NCI-H146 (cell line): ENCODE measurements at places on chromosomes 13 and 19.

DNA sequence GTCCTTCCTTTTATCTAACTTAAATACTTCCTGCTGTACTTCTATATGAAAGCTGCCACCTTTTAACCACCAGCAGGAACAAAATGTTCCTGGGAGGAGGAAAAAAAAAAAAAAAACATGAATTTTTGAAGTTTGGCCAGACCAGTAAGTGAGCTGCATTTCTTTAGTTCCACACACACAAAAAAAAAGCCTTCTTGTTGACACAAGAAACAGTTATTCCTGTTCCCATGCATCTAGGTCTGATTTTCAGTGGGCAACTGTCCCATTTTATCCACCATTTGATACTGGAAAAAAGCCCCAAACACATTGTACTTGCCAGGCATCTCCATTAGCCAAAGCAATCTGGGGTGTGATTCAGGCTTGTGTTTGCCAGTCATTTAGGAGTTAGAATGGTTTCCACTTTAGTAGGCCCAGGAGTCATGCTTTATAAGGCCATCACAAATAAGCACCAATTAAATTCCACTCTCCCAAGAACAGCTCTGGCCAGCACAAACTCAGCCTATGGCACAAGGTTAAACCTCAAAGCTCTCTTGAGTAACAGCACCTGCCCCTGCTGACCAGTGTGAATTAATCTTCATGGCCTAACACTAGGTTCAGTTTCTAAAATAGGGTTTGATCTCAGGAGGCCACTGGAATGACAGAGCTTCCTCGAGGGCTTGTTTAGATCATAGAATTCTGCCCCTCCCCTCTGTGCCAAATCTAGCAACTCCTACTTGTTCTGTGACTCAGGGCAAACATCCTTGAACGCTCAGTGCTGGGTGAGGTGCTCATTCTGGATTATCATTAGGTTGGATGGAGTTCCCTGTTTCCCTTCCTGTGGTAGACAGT lies 67.1 kb downstream of the NUFIP1 start:
- peak; percentile 30 for DNase-seq

DNA sequence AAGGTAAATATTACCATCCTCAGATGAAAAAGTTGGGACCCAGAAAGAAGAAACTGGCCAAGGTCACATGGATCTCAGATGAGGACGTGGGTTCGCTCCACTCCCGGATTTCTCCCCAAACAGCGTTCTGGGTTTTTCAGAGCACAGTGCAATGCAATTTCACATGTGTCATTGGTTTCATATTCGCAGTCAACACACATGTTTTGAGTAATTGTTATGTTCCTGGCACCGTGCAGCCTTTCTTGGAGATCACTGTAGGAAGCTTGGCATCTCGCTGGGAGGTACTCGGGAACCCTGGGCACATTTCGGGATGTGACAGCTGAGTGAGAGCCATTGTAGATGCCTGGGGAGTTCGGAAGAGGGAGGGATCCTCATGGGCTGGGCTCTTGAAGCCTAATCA lies 26.2 kb upstream of the CEBPG start:
- no peak for DNase-seq

DNA sequence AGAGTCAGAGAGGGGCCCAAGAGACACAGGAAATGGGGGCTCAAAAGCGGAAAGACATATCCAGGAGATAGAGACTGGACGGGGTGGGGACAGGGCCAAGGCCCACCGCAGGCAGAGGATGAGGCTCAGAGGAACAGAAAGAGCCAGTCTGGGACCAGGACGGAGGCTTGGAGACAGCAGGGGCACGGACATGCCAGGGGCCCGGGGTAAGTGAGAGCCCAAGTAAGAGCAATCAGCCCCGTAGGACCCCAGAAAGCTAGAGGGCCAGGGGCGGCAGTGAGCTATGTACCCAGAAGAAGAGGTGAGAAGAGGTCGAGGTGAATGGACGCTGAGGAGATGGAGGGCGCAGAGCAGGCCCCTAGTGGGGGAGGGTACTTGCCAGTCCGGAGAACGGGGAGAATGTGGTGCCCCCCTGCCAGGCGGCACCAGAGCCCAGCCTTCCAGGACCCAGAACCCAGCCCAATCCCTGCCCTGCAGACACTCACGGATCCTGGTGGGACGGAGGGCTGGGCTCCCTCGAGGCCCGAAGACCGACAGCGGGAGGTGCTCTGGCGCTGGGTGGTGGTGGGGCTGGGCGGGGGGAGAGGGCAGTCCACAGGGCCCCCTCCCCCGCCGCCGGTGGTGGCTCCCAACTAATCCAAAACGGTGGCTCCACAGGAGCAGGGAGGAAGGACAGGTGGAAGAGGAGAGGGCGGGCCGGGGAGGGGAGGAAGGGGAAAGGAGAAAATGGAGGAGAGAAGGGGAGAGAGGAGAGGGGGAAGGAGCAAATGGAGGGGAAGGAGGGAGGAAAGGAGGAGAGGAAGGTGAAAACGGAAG lies 1.0 kb downstream of the GRIK5 start:
- DNase-seq: peak; percentile 32

GRCh38 chr13:113668491-113668971 lies 1.5 kb downstream of the GRK1 start:
- DNase-seq: no peak

- DNase-seq: no peak
These were observed 4.7 kb downstream of the ALOX5AP start for GRCh38 chr13:30739761-30740642.

DNA sequence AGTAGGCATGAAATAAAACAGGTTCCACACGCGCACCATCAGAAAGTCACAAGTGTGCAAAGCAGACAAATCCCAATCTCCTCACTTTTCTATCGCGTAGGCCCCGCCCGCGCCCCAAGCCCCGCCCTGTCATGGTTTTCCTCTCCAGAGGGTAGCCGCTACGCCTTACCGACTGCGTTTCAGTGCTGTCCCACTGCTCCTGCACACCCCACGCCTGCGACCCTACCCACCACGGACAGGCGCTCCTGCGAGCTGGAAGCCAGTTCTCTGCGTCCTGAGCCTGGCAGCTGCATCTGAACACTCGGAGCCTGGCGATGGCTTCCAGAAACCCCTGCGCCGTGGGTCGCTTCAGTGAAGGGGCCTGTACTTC lies 379 bp upstream of the ZNF470 start:
- peak; percentile 63 for DNase-seq

GRCh38 chr13:95615539-95615938 lies 29.0 kb downstream of the DZIP1 start:
- no peak for DNase-seq

DNA sequence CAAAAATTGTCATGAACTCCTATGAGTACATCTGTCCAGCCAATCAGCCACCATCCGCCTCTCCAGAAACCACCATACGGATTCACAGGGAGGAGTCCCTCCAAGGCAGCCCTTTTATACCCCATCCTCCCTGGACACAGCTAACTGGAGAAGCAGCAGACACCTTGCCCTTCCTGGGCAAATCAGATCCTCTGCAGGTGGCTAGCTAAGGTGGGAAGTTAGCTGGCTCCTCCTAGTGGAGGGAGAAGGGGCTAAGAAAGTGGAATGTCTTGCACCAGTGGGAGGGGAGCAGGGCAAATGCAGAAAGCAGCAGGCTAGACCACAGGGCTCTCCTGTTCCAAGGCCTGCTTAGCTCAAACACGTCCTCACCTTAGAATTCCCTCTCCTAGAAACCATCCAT lies 46.2 kb upstream of the UQCRFS1 start:
- no peak for DNase-seq

DNA sequence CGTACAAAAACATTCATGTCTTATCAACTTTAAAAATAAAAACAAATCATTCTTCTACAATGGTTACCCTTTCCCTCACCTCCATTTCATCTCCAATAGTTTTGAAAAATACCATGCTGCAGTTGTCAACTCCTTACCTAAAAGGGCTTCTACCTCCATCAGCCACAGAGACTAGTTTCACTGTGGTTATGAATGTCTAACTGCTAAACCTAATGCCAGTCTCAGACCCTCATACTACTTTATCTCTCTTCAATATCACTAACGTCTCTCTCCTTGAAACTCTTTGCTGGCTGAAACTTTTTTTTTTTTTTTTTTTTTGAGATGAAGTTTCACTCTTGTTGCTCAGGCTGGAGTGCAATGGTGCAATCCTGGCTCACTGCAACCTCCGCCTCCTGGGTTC lies 27.1 kb downstream of the LNX2 start:
- DNase-seq: no peak

DNA sequence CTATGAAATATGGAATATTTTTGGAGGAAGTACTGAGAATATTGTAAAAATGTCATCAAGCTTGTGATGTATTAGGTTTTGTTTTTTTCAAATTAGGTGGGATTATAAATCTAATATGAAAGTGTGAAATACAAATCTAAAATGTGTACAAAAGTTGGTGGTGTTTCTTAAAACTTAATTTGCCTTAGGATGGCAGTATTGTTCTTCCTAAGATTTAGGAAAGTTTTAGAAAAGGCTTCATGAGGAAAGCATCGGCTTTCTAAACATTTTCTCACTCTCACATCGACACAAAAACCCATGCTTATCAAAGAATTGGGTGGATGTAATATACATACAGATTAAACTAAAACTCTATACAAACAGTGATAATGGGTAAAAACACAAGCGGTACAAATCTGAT lies 972.0 kb upstream of the PCDH20 start:
- DNase-seq: peak; percentile 44

- DNase-seq: no peak
These were observed 4.5 kb downstream of the SPART start for GRCh38 chr13:36341718-36342117.

DNA sequence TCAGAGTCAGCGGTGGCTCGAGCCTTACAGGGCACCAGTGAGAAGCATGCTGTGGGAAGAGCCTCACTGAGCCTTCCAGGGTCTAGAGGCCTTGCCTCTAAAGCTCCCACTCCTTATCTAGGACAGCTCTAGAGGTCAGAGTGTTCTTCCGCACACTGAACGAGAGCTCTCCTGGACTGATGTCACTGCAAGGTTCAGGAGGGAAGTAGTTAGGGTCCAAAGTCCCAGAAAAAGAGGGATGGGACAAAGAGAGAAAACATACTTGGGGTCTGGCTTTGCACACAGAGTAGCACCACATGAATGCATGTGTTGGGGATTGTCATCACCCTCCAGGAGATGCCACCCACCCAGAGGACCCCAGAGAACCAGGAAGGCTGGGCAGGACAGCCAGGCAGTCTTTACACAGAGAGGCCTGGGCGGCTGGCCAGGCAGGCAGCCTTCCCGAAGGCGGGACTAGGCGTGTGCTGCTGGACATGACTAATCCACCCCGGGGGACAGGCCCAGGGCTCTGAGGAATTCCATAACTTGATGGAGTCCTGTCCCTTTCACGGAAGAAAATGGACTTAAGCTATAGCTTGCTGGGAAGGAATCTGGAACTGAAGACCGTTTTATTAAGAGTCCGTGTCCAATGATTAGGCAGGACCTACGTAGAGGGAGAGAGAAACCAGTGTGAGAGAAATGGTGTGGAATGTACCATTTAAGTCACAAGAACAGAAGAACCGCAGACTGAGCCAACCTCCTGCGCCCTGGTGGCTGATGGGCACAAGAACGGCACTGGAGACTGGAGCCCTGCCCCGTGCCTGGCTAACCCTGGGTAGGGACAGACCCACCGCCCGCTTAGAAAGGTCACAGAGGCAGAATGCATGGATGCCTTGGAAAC lies 16.6 kb upstream of the EPHX3 start:
- no peak for DNase-seq

GRCh38 chr13:114146629-114147028 lies 14.2 kb upstream of the RASA3 start:
- no peak for DNase-seq

DNA sequence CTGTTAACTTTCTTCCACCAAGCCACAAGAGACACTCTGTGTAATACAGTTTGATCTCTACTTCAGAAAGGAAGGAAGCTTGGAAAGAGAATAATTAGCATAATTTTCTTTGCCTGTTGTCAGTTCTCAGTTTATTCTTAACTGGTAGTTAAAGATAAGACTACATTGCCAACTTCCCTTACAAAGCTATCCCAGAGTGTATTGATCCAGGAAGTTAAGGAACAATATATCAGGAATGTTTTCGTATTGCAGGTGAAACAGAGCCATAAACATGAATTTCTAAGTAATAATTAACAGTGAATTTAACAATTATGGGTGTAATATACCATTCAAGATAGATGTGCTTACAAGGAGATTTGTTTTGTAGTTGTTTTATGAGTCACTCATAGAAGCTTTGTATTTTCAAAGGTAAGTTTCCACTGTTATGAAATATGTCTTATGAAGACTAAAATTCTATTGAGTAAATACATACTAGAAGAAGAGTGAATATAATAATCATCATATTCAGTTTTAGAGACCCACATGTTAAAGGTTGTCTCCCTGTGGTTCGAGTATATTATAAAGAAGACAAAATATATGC lies 88.4 kb upstream of the KLF5 start:
- DNase-seq: peak; percentile 5

GRCh38 chr19:57708641-57709361 lies at the start of gene ZNF154:
Gene ZNF154 (minus strand): TSS chr19:57709204. CDS start chr19:57708971, 233 bp downstream.
- no peak for DNase-seq

DNA sequence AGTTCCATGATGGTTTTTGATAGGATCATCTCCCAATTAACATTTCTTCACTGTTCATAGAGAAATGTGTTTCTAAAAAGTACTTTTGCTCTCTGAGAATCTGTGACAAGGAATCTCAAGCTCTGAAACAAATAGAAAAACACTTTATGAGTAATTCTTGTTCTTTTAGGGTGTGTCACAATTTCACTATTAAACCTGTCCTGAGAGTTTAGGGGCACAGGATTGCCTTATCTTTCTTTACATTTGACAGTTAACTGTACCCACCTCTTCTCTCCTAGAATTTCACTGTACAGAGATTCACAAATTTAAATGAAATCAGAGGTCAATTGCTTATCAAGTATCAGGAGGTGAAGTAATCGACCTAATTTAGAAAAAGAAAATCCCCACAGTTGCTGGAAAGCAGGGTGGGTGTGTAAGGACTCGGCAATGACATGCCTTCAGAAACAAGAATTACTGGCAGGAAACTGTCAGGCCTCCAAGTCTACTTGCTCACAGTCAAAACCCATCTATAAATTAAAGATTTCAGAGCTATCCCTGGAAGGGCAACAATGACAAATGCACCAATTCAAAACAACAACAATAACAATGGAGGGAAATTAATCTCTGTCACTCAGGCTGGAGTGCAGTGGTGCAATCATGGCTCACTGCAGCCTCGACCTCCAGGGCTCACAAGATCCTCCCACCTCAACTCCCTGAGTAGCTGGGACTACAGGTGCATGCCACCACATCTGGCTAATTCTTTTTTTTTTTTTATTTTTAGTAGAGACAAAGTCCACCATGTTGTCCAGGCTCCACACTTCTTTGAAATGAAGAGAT lies 250.2 kb downstream of the ABCC4 start:
- DNase-seq: no peak

- DNase-seq: peak; percentile 89
These were observed at the start of gene MYH14 for GRCh38 chr19:50203281-50204080. Gene MYH14 (plus strand): TSS chr19:50203622. CDS start chr19:50210366, 6,744 bp downstream.

DNA sequence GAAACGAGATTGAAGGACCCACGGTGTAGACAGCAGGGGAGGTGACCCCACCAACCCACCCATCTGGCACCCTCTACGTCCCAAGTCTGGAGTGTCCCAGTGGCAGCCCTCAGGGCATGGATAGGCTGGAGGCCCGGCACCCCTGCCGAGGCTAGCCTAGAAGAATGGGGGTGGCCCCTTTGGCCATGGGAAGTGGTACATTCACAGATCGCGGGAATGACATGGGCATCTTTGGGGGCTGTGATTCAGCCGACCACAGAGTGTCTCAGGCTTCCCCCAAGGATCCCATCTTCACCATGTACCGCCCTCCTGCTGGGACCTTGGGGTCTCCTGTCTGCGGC lies 11.3 kb upstream of the MKNK2 start:
- DNase-seq: no peak
